Stimulated activated CD4-positive, alpha-beta T cell treated with anti-CD3 and anti-CD28 coated beads, Interleukin-12 subunit alpha, Interleukin-12 subunit beta, amount 100 ng/mL, for 48 hours (primary cell): ENCODE measurements at places on chromosomes 3 and 15.

- no peak for DNase-seq
These were observed 16.0 kb downstream of the MAP2K5 start for GRCh38 chr15:67558502-67558901.

GRCh38 chr3:188284455-188285212, 130.7 kb downstream of the LPP start:
- peak; percentile 63 for DNase-seq

GRCh38 chr3:105347625-105348302, 18.9 kb upstream of the ALCAM start:
- DNase-seq: no peak

DNA sequence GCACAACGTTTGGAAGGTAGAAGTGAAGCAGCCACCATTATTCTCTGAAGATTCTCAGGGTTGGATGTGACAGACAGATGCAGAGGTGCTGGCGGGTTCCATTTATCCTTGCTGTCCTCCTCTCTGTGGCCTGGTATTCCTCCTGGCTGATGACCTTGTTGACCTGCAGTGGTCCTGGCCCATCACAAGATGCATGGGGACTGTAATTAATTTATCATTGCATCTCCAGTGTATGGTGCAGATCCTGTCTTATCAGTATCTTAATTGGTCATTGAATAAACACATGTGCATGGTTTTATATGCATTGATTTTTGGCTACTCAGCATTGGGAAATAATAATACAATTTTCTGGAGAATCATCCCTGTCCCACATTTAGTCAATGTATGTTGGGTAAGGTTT, 259.4 kb upstream of the LRRFIP2 start:
- DNase-seq: no peak

- no peak for DNase-seq
These were observed 157.4 kb downstream of the LEKR1 start for GRCh38 chr3:156983559-156983958.

DNA sequence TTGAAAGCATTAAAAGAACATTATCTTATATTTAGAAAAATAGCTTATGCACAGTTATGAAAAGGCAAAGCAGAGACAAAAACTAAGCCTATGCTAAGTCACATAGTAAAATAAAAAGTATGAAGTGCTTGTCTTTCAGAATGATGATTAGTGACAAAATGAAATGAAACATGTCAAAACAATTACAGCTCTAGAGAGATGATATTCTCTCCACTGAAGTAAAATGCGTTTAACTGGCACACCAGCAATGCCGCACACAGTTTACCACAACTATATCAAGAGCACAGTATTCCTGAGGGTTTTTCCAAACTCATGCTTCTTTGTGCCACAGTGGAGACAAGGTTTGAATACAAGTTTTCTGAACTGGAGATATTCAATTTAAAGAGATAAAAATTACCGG, 2.1 kb upstream of the ZBBX start:
- no peak for DNase-seq

GRCh38 chr3:4947028-4947427, 32.2 kb upstream of the BHLHE40 start:
- DNase-seq: no peak

GRCh38 chr15:58526647-58527192, 94.9 kb downstream of the LIPC start:
- no peak for DNase-seq

- DNase-seq: no peak
These were observed 271.4 kb downstream of the CLSTN2 start for GRCh38 chr3:140206196-140207040.

GRCh38 chr3:141015481-141015880, 35.7 kb upstream of the SPSB4 start:
- DNase-seq: no peak

- DNase-seq: no peak
These were observed 68.8 kb upstream of the GSK3B start for GRCh38 chr3:120163026-120163425.

DNA sequence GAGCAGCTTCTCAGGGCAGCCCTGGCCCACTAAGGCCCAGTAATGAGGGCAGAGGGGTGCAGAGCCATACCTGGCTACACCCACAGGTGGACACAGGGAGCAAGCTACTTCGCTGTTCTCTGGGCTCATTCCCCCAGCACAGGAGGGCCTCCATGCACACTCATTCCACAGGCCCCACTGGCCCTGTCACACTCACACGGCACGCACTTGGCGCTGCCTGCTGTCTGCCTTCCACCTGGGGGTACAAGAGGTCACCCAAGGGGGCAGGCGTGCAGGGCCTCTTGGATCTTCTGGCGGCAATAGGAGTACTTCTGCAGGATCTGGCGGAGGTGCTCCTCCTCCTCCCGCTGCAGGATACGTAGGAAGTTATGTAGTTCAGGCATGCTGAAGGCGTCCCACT, 2.3 kb upstream of the TUSC2 start:
- no peak for DNase-seq

- DNase-seq: no peak
These were observed 112.8 kb downstream of the LPP start for GRCh38 chr3:188266562-188267274.

GRCh38 chr3:46059432-46059831, 32.1 kb upstream of the XCR1 start:
- DNase-seq: no peak

- no peak for DNase-seq
These were observed 174.4 kb downstream of the SI start for GRCh38 chr3:164903820-164904451.

GRCh38 chr15:97174886-97175540, 785.5 kb upstream of the ARRDC4 start:
- no peak for DNase-seq

DNA sequence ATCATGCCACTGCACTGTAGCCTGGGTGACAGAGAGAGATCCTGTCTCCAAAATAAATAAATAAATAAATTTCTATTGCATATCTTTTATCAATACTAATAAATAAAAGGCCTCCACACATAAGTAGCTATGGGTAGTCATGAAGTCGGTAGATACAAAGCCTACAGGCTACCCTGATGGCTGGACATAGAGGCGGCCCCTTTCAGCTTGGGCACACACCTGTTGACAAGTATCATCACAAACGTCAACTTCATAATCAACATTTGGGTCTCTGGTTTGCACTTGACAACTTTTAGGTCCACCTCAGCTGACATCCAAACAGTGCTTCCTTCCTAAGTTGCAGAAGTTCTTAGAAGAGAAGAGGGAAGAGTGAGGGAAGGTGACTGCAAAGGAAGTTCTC, 53.4 kb downstream of the ITGA11 start:
- no peak for DNase-seq

- no peak for DNase-seq
These were observed 171.8 kb downstream of the EPHA6 start for GRCh38 chr3:96986241-96986640.

GRCh38 chr3:13066834-13067233, 6.4 kb downstream of the IQSEC1 start:
- DNase-seq: no peak

DNA sequence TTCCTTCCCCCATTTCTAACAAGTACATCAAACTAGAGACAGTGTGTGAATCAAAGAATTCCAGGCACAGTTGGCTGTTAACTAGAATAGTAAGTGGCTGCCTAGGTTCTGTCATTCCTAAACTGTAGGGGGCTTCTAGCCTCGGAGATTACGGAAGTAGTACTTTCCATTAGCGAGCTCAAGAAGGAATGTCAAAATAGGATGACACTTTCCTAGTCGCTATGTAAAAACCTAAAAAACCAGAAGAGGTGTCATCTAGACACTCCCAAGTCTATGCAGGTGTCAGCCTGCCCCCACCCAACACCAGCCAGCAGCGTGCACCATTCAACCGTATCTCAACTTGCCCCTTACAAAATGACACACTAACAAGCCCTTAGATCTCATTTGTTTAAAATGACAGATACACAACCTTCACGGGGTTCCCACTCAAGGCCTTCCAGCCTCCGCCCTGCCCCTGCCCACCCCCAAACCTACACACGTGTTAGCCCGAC, 874 bp downstream of the INO80 start:
- no peak for DNase-seq

GRCh38 chr3:25485673-25486072, 57.6 kb downstream of the RARB start:
- DNase-seq: no peak

DNA sequence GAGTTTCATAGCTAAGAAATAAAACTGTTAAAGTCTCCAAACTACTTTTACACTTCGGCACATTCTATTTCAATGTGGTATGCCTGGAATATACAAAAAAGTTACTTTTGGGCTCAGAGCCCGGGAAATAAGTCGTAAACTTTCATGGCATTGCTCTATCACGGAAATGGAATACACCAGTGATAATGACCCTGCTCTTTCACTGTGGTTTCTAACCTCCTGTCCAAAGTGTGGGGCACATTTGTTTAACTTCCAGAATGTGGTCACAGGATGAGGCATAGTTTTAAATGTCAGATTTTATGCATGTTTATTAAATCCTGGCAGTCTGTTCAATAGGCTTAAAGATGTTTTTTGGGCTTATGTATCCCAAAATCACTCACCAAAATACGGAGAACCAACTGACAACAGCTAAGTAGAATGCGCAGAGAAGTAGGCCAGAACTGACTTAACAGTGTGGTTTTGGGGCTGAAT, 5.1 kb downstream of the CXCR6 start:
- no peak for DNase-seq

GRCh38 chr3:150355574-150355973, 52.5 kb upstream of the TSC22D2 start:
- no peak for DNase-seq

- no peak for DNase-seq
These were observed 39.3 kb downstream of the OSTN start for GRCh38 chr3:191238321-191238817.

GRCh38 chr3:130473416-130473815, 43.6 kb upstream of the COL6A6 start:
- no peak for DNase-seq

- no peak for DNase-seq
These were observed 464.3 kb downstream of the EPHA3 start for GRCh38 chr3:89571707-89572106.

DNA sequence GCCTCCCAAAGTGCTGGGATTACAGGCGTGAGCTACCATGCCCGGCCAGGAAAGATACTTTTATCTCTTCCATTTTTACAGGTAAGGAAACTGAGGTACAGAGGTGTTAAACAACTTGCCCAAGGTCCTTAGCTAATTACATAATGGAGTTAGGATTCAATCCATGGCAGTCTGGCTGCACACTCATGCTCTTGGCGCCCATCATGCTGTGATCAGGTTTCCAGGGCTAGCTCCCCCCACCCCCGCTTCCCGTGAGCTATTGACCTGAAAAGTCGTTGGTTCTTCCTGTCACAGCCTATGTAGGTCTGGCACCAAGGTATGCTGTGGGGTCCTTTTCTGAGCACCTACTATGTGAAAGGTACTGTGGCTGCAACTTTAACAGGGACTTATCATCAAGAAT, 55.9 kb upstream of the LARS2 start:
- DNase-seq: no peak

DNA sequence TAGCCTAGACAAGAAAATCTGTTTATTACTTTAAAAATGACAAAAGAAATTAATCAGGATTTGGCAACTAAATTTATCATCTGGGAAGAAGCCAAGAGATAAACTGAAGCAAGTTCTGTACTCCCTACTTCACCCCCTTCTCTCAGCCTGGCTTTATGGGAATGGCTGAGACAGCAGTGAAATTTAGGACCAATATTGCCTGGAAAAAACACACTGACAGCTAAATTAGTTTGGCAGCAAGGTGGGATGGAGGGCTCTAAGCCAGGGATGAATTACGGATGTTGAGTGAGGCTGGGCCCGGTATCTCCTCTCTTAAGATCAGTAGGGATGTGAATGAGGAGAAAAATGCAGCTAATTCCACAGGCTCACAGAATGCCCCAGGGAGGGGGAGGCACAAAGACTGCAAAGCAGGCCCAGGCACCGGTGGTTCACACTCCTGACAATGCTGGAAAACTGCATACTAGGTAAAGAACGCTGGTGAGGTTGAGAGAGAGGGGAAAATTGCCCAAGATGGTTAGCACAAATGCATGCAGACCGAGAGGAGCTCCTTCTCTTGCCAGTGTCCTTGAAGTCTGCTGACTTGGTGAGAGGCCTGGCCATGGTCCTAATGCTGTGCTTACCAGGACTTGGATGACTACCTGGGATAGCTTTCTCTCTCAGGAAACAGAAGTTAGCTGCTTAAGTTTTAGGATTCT, 89.0 kb downstream of the WDR76 start:
- DNase-seq: no peak

GRCh38 chr3:119825820-119826219, 43.9 kb downstream of the NR1I2 start:
- DNase-seq: no peak

- DNase-seq: peak; percentile 39
These were observed 8.4 kb downstream of the SHF start for GRCh38 chr15:45179221-45179985.

- no peak for DNase-seq
These were observed 37.5 kb downstream of the SEMA5B start for GRCh38 chr3:122989856-122990575.

DNA sequence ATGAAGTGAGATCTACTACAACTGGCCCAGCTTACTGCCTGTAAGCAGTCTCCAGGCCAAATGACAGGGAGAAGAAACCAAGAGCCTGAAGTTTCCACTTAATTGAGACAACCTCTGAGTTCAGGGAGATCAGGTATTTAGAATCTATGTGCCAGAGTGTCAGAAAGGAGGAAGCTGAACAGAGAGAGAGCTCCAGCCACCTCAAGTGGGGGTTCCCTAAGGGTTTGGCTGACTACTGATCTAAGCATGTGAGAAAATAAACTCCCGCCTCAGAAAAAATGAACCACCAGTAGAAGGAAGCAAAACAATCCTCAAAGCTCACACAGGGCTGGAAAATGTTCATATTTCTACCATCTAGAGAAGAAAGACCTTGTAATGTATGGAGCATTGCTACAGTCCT, 25.0 kb downstream of the ADAM10 start:
- no peak for DNase-seq

GRCh38 chr15:84944311-84944710, 37.3 kb upstream of the PDE8A start:
- no peak for DNase-seq

GRCh38 chr3:29494305-29495036, 213.6 kb downstream of the RBMS3 start:
- no peak for DNase-seq

DNA sequence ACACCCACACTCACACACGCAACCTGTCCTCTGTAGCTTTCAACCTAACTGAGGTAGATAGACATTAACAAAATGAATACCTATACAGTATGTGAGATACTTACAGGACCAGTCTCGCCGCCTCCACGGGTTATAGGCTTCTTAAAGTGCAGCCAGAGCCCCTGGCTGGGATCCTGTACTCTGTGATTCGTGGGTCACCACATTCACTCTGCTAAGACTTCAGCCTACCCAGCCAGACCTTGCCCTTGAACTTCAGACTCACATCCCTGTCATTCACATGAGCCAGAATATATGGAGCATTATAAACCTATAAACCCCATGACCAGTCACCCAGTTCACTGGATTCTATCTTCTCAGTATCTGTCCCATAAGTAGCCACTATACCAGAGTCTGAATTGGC, 1.4 kb downstream of the DLEC1 start:
- no peak for DNase-seq

GRCh38 chr15:44265757-44266156, 22.8 kb upstream of the GOLM2 start:
- DNase-seq: no peak
